ENCODE measurements at places on chromosomes 3 and 15.

DNA sequence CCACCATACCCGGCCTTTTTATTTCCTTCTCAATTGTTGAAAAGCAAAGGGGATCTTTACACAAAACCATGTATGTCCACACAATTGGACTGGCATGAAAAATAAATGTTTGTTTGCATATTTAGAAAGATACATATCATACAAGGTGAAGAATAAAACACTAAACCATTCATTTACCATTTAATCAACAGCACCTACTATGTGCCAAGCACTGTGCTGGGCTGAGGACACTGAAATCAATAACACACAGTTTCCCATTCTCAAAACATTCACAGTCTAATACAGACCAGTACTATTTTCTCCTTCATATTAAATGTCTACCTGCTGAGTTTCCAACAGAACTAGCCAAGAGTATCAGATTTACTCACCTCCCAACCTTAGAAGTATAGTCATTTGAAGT is 84.7 kb downstream of the IGF2BP2 start:
- no peak for DNase-seq

GRCh38 chr3:127097481-127097880 is 95.5 kb upstream of the PRR23E start:
- DNase-seq = no peak

- no peak for DNase-seq
These were observed 304.1 kb downstream of the RORA start for GRCh38 chr15:60924916-60925397.

- peak; percentile 54 for DNase-seq
These were observed 21.3 kb upstream of the DAPK2 start for GRCh38 chr15:64067564-64068030.

- no peak for DNase-seq
These were observed 18.3 kb downstream of the PODXL2 start for GRCh38 chr3:127647166-127647844.

- no peak for DNase-seq
These were observed 23.6 kb upstream of the MYLK start for GRCh38 chr3:123907720-123908119.

DNA sequence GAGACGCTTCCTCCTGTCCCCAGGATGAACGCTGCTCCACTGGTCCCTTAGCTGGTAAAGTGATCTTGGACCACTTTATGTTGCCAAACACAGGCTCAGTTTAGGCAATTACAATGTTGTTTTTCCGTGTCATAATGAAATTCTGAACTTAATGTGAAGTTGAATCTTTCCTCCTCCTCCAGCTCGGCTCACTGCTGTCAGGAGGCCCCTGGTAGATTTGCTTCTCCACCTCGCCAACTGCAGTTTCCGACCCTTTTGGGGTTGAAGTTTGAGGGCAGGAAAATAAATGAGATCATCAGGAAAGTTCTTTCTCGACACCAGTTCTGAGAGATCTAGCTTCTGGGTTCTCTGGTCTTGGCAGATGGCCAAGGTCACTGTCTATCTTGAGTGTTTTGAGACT is 27.8 kb downstream of the CFAP161 start:
- DNase-seq = no peak

DNA sequence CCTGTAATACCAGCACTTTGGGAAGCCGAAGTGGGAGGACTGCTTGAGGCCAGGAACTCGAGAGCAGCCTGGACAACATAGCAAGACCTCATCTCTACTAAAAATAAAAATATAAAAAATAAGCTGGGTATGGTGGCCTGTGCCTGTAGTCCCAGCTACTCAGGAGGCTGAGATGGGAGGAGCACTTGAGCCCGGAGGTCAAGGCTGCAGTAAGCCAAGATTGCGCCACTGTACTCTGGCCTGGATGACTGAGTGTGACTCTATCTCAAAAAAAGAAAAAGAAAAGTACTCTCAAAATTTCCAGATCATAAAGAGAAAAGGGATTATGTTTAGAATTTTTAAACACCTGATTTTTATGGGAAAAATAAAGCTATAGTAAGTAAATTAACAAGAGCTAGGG is 24.1 kb downstream of the SLC51A start:
- DNase-seq = no peak

DNA sequence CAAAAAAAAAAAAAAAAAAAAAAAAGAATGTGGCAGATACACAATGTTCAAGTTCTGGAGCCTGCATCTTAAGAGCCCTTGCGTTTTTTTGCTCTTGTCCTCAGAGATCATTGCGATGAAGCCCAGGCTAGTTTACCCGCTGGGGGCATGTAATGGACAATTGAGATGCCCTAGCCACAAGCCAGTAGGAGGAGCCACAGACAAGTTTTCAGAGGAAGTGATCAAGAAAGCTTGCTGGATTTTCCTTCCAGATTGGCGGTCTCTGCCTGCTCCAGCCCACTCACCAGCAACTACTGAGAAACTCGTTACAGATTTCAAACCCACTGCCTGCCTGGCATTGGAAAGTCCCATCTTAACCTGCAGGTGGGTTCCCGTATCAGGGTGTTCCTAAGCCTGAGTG is 192.1 kb upstream of the EOMES start:
- DNase-seq = no peak

DNA sequence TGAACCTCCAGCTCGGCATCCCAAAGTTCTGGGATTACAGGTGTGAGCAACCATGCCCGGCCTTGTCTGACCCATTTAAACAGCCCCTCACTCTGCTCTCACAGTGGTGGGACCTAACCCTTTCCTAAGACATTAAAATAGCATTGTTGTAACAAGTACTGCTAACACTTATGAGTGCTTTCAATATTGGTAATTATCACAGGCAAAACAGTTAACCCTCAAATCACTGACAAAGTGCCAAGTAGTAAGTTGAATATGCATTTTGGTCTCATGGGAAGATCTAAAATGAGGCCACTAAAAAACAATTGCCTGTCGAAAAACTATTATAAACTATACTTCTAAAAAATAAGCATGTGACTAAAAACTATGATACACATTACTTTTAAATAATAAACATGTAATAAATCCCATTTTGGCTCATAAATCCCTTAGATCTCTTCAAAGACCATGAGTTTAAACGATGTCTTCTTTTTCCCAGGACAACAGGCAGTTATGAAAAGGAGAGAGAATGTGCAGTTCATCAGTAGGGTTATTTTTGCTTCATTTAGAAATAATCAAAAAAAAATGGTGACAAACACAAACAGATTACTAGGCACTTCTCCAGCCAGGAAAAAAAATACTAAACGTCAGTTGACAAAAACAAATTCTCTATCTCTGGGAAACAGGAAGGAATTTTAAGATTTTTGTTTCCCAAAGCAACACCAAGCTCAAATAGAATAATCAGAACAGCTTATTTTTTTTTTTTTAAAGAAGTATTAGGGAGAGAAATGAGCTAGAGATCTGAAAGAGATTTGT is 95.4 kb downstream of the RFTN1 start:
- no peak for DNase-seq

DNA sequence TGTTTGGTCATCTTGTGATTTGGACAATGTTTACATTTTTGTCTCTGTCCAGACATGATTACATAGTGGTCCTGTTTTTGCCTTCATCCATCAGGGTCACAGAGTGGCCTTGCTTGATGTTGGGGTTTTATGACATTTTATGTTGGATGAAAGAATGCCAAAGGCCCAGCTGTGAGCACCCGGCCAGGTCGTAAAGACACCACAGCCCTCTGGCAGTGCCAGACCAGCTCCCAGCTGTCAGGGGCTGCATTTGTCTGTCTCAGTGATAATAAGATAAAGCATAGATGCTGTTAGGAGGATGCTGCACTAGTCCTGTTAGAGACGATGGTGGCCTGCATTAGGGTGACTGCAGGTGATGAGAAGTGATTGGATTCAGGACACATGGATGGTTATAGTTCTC is 117.5 kb downstream of the FAM174B start:
- no peak for DNase-seq

DNA sequence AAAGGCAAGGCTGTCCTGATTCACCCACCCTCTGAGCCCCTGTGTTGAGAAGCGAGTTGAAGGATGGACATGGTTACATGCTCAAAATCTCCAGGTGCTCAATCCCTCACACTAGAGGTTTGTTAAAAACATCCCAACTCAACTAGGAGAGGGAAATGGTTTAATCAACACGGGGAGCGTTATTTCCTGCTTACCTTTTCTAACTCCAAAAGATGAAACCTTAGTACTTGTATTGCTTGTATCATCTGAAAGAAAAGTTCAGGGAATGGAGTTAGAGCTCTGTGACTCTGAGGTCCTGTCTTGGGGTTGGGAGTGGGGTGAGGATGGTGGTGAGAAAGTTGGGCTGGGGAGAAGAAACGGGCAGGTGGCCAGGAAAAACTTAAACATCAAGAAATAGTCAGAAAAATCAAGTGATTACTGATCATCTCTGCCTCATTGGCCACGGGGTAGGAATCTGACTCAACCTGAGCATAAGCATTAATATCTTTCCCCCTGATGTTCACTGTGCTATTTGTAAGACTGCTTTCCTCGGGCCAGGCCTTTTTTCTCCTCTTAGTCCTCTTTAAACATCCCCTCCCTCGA is 5.9 kb downstream of the MEIS2 start:
- DNase-seq = no peak

DNA sequence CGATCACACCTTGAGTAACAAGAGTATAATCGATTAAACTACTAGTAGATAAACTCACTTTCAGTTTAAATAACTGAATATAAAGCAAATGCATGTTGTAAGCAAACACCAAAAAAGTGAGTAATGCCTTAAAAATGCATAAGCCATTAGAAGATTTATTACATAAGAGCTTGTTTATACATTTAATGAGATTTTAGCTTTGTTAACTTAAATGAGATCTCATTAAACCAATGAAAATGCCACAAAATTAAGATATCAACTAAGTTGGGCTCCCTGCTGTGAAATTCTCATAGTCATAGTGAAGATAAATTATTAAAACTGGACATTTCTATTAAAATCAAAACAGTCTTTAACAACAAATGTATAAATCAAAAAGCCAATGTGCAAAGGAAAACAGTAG is 701.2 kb downstream of the NLGN1 start:
- no peak for DNase-seq

GRCh38 chr15:58430224-58430787 is 1.5 kb upstream of the LIPC start:
- DNase-seq = no peak

GRCh38 chr3:171782617-171783016 is 27.7 kb downstream of the PLD1 start:
- DNase-seq = no peak

- DNase-seq = no peak
These were observed 4.3 kb downstream of the RNU6-1 start for GRCh38 chr15:67835297-67836133.

DNA sequence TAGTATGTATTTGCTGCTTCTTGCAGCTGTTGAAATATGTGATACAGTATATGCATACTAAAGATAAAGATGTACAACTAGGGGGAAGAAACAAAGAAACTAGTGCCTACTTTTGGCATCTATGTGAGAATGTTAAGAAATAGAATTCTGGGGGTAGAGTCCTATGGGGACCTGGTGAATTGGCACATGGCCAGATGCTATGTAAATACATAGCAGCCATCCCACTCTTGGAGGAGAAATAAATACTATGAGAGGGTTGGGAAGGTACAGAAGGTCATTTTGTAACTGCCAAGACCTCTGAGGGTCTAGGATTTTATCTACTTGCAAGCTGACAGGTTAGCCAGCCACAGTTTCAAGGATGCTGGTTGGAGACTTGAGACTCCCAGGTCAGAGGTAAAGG is 298.3 kb upstream of the TBL1XR1 start:
- DNase-seq = no peak

GRCh38 chr15:61530769-61531168 is 301.7 kb upstream of the RORA start:
- DNase-seq = no peak

GRCh38 chr3:24854748-24855147 is 360.1 kb upstream of the THRB start:
- DNase-seq = no peak

GRCh38 chr3:24684506-24685023 is 189.9 kb upstream of the THRB start:
- DNase-seq = no peak

- DNase-seq = no peak
These were observed 137.5 kb downstream of the MAGI1 start for GRCh38 chr3:65901226-65901625.

- no peak for DNase-seq
These were observed 9.2 kb downstream of the SPSB4 start for GRCh38 chr3:141060327-141060726.

DNA sequence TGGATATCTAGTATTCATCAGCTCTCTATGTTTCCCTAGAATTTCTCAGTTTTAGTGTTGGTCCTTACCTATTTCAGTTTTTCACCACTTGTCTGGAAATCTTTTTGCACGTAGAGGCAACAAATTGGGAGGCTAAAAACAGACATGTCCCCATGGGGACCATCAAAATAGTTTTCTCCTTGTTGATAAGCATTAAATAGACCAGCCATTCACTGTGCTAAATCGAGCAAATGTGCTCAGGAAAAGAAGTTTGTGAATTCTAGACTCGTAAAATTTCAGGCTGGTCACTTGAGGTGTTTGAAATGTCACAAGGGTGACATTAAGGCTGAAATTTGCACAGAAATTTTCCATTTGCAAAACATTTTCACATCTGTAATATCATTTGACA is 102.6 kb downstream of the SPATA16 start:
- no peak for DNase-seq

GRCh38 chr3:108931035-108931434 is 22.6 kb downstream of the GUCA1C start:
- DNase-seq = no peak

DNA sequence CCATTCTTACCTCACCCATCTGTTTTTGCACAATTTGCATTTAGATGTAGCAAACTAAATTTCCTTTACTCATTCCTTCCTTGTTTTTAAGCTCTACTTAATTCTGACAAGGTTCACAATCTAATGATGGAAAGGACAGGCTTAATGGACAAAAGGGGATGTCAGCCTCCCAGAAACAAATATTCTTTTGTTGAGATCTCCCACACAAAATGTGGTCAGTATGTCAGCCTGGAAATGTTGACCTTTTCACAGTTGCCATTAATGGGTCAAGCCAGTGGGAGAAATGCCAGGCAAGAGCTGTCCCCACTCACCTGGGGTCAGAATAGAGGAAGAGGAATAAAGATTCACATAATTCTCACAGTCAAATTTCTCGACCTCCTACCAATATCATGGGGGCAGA is 27.0 kb downstream of the WWTR1 start:
- DNase-seq = no peak

DNA sequence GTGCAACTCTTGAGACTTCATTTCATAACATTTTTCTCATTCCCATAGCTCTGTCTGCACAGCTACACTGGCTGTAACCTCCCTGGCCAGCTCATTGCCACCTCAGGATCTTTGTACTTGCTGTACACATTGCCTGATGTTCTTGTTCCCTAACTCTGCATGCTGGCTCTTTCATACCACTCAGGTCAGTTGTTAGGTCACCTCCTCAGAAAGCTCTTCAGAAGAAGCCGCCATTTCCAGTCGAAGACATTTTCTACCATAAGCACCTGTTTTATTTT is 176.2 kb downstream of the AKAP13 start:
- no peak for DNase-seq

GRCh38 chr15:98830034-98830634 is 177.5 kb downstream of the PGPEP1L start:
- no peak for DNase-seq

DNA sequence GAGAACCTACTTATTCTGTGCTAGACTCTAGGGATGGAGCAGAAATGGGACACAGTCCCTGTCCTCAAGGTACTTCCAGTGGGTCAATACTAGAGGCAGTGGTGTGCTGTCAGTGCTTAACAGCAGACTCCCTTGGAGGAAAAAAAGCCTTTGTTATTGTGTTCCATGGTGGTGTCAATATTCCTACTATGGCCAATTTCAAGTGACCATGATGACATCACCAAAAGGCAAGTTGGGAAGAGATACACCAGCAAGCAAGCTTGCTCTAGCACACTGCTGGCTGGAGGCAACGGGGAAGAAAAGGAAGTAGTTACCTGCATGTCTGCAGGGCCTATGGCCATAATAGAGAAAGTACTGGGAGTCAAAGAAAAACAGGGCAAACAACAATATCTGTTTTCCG is 89.6 kb upstream of the ETV5 start:
- DNase-seq = no peak
